ENCODE measurements at places on chromosomes 6 and 20.

GRCh38 chr20:51750037-51750769 lies 18.0 kb downstream of the ATP9A start:
- peak; percentile 73 for DNase-seq

GRCh38 chr20:59940956-59941294 lies 736 bp downstream of the FAM217B start:
- no peak for DNase-seq

DNA sequence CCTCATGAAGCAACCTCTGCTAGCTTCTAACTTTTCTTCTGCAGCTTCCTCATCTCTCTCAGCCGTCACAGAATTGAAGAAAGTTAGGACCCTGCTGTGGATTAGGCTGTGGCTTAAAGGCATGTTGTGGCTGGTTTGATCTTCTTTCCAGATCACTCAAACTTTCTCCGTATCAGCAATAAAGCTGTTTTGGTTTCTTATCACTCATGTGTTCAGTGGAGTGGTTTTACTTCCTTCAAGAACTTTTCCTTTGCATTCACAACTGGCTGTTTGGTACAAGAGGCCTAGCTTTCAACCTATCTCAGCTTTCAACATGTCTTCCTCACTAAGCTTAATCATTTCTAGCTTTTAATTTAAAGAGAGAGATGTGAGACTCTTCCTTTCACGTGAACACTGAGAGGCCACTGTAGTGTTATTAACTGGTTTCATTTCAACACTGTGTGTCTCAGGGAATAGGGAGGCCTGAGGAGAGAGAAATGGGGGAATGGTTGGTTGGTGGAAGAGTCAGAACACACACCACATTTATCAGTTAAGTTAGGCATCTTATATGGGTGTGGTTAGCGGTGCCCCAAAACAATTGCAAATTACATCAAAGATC lies 17.2 kb downstream of the ZSCAN23 start:
- peak; percentile 23 for DNase-seq

- no peak for DNase-seq
These were observed 378.7 kb downstream of the ZFAND3 start for GRCh38 chr6:38198219-38198618.

- no peak for DNase-seq
These were observed 60.4 kb upstream of the CCN2 start for GRCh38 chr6:132011582-132011981.

- no peak for DNase-seq
These were observed 321.6 kb upstream of the QKI start for GRCh38 chr6:163092876-163093275.

DNA sequence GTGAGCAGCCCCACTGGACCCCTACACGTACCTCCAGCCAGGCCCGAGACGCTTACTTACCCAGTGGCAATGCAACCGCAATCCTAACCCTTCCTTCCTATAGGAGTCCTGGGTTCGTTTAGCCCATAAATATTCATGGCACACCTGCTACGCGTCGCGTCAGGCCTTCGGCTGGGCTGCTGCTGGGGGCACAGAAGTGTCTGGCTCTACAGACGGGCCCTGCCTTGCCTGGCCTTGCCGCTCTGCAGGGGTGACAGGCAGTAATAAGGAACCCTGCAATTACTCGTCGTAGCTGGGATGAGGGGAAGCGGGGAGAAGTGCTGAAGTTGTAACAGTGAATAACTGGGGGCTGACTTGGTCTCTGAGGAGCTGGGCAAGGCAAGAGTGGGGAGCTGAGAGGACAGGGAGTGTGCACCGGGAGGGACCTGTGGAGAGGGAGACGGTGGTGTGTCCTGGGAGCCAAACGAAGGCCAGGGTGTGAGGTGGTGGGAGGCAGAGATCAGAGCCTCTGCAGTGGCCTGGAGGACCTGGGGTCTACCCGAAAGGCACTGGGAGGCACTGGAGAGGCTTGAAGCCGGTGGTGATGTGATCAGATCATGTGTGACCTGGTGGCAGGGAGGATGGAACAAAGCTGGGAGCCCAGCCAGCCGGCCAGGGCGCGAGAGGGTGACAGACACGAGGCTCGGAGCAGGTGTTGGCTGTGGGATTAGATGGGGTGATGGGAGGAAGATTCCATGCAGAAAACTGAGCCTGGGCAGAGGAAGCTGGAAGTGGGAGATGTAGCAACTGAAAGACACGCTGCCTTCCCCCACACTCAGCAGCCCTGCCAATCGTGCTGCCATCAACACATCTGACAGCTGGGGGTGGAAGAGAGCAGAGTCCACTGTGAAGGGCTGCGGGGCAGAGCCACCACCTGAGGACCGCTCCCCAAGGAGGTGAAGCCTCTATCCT lies 36.4 kb downstream of the PSMG4 start:
- no peak for DNase-seq

- DNase-seq = no peak
These were observed 64.4 kb downstream of the SULF2 start for GRCh38 chr20:47720636-47721427.

Measured in activated CD4-positive, alpha-beta memory T cell treated with anti-CD3 and anti-CD28 coated beads for 36 hours (primary cell).